NCI-H1092 (cell line): ENCODE measurements at places on chromosomes 7 and 10.

DNA sequence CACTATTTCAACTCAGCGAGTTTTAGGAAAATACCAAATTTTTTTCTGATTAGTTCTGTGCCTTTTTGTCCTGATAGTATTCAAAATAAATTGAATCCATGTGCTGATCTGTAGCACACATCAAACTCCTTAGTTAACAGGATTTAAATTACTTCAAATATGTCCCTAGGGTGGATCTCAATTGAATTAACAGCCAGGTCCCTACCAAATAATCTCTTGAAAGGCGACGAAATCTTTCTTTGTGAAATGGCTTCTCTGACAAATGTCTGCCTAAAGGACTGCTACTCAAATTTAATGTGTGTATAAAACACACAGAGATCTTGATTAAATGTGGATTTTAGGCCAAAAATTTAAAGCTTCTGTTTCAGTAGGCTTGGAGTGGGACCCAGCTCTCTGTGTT, 989.6 kb upstream of the KCND2 start:
- DNase-seq: no peak

DNA sequence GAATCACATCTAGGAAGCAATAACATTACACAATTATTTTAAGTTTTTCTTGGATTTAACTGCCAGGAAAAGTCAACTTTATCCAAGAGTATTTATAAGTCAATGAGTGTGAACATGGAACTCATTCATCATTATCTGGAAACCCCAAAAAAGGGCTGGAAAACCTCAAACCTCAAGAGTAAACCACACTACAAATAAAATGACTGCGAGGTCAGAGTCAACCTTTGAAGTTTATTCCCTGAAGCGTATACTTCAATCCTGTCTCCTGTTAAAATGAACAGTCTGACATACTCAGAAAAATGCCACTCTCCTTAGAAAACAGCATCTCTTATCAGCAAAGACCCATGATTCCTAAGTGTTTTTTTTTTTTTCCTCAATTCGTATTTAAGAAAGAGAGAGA, 86.5 kb downstream of the RELN start:
- no peak for DNase-seq

- DNase-seq: no peak
Observed at GRCh38 chr10:24899571-24899970, 52.8 kb downstream of the PRTFDC1 start.

GRCh38 chr7:129433847-129434674, at the start of gene STRIP2:
Gene STRIP2, plus strand, starts transcription at chr7:129434432. Its CDS starts 41 bp downstream, at chr7:129434473.
- DNase-seq: peak; percentile 91
